ENCODE measurements at places on chromosomes 13 and 19. TPM values are rescaled to one million over a fixed set of nuclear protein-coding genes. Genes with fewer than 3 reads are reported as not detected.

GRCh38 chr19:12034198-12034597 is 1.3 kb downstream of the ZNF433 start:
- peak overlapping the region; percentile 78 for H3K4me3 ChIP-seq
- DNase-seq, result no peak
- H3K36me3 ChIP-seq, result peaks cover 6% of the 10 kb centered on the region
- H3K27me3 ChIP-seq, result no peaks in the 10 kb centered on the region

GRCh38 chr19:55549500-55550320 is 4.4 kb upstream of the SBK3 start:
- no peak for DNase-seq
- H3K27ac ChIP-seq, result peak overlapping the region; percentile 69
- H3K27me3 ChIP-seq, result peaks cover 11% of the 10 kb centered on the region
- peak overlapping the region; percentile 48 for H3K4me3 ChIP-seq

GRCh38 chr19:19032420-19033175 is 719 bp downstream of the SUGP2 start:
- peak; percentile 90 for DNase-seq
- peak overlapping the region; percentile 100 for H3K27ac ChIP-seq
- H3K4me1 ChIP-seq, result peaks cover 41% of the 10 kb centered on the region

FFAR3 gene
- total RNA-seq, result not detected

GRCh38 chr13:102128216-102128810 is 273.5 kb downstream of the FGF14 start:
- H3K27me3 ChIP-seq, result no peaks in the 10 kb centered on the region
- no peaks in the 10 kb centered on the region for H3K4me1 ChIP-seq
- no peak for DNase-seq
- no peak overlapping the region for H3K27ac ChIP-seq

DNA sequence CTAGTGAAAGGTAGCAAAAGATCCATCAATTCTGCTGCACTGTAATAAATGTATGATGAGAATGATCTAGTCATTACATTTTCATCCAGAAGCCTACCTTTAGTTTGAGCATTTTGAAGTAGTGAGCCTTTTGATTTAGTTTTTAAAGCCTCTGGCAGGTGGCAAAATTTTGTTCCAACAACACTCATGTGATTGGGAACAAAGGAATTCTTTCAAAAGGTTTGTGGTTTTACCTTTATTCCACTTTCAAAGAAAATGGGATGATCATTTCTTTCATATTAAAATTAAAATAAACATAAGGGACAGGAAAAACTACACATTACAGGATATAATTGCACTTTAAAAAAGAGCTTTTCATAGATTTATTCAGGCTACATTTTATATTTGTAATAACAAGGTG is 260.2 kb downstream of the DACH1 start:
- no peak for DNase-seq
- H3K27me3 ChIP-seq, result no peaks in the 10 kb centered on the region
- no peak overlapping the region for H3K27ac ChIP-seq
- no peak overlapping the region for H3K4me3 ChIP-seq

GNG8 gene
- total RNA-seq, result not detected

DNA sequence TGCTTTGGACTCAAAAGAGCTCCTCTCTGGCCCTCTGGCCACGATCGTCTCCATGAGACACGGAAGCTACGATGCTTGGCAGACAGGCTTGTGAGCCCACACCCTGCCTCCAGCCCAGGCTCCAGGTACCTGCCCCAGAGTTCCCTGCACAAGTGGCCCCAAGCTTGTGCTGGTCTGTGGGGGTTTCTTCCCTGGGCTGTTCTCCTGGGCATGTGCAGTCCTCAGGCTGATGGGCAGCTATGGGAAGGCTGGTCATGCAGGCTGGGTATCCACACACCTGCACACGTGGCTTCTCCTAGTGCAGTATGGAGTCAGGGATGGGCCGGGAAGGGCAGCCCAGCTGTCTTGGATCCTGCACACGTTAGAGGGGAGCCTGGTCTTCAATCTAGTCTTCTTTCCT is 43.1 kb downstream of the TEX29 start:
- H3K27me3 ChIP-seq, result peaks cover 48% of the 10 kb centered on the region

ZNF625 gene
- total RNA-seq, result 4.0 TPM

GRCh38 chr13:48580896-48581295 is 48.0 kb upstream of the RCBTB2 start:
- H3K27ac ChIP-seq, result no peak overlapping the region
- H3K36me3 ChIP-seq, result no peaks in the 10 kb centered on the region
- no peak overlapping the region for H3K4me3 ChIP-seq

GRCh38 chr13:112172641-112173251 is 105.8 kb downstream of the SOX1 start:
- no peaks in the 10 kb centered on the region for H3K36me3 ChIP-seq
- H3K4me1 ChIP-seq, result peaks cover 14% of the 10 kb centered on the region
- H3K27ac ChIP-seq, result no peak overlapping the region
- H3K4me3 ChIP-seq, result no peak overlapping the region
- peaks cover 14% of the 10 kb centered on the region for H3K27me3 ChIP-seq

DNA sequence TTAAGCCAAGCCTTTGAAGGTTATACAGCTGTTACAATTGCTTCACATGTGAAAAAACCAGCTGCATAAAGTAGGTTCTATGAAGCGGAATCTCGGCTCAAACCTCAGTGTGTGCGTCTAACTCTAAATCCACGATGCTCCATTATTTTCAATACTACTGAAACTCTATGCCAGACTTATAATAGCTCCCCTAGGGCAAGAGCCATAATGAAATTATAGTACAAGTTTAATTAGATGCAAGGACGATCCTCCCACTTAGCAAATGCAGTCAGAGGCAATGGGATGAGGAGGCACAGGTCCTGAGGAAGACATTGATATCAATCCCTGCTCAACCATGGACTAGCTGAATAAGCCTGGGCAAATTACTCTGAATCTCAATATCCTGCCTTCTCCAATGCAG is 31.1 kb downstream of the SLC7A1 start:
- H3K4me1 ChIP-seq, result no peaks in the 10 kb centered on the region
- no peak overlapping the region for H3K4me3 ChIP-seq
- H3K36me3 ChIP-seq, result no peaks in the 10 kb centered on the region

HAUS5 gene
- 3.7 TPM for total RNA-seq

DNA sequence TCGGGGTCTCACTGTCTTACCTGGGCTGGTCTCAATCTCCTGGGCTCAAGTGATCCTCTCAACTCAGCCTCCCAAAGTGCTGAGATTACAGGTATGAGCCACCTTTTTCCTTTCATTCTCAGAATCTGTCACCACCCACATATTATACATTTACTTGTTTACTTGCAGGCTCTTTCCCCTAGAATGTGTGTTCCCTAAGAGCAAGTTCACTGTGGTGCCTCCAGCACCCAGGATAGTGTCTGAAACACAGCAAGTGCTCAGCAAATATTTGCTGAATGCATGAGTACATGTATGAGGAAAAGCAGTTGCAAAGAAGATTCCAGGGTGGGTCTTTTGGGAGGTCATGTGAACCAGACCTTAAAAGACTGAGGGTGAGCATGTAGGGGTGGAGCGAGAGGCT is 96.8 kb downstream of the RGCC start:
- no peaks in the 10 kb centered on the region for H3K36me3 ChIP-seq
- H3K27me3 ChIP-seq, result no peaks in the 10 kb centered on the region
- DNase-seq, result no peak
- H3K4me1 ChIP-seq, result no peaks in the 10 kb centered on the region
- no peak overlapping the region for H3K4me3 ChIP-seq
- H3K27ac ChIP-seq, result no peak overlapping the region
